Fibroblast of the conjunctiva (primary cell): ENCODE measurements at places on chromosomes 1 and 21.

DNA sequence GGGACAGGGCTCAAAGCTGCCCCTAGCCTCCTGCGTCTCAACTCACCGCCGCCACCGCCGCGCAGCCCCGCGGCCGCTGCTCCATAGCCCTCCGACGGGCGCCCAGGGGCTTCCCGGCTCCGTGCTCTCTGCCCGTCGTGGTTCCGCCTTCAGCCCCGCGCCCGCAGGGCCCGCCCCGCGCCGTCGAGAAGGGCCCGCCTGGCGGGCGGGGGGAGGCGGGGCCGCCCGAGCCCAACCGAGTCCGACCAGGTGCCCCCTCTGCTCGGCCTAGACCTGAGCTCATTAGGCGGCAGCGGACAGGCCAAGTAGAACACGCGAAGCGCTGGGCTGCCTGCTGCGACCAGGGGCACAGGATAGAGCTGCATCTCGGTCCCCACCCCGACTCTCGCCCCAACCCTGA lies at the start of gene TNFRSF25:
Gene TNFRSF25 (minus strand): TSS at position 151 of the 400 bp plus-strand sequence. CDS start 66 bp downstream, at position 85.
- no peak for DNase-seq

GRCh38 chr1:170620164-170620563 lies 43.8 kb upstream of the PRRX1 start:
- peak; percentile 53 for DNase-seq

DNA sequence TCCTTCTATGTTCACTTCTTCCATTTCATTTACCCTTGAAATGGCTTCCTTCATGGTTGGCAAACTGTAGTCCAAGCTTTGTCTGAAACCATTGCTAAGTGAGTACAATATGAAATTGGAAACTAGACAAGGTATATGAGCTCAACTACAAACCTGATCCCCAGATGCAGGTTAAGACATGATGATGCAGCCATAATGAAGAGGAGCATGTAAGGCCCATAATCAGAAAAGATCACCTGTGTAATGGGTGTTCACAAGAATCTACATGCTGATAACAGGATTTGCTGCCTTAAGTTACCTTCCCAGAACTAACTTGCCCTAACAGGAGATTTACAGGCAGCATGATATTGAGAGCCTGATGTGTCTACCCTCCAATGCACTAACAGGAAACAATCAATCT lies 153.9 kb downstream of the KCNH1 start:
- no peak for DNase-seq

DNA sequence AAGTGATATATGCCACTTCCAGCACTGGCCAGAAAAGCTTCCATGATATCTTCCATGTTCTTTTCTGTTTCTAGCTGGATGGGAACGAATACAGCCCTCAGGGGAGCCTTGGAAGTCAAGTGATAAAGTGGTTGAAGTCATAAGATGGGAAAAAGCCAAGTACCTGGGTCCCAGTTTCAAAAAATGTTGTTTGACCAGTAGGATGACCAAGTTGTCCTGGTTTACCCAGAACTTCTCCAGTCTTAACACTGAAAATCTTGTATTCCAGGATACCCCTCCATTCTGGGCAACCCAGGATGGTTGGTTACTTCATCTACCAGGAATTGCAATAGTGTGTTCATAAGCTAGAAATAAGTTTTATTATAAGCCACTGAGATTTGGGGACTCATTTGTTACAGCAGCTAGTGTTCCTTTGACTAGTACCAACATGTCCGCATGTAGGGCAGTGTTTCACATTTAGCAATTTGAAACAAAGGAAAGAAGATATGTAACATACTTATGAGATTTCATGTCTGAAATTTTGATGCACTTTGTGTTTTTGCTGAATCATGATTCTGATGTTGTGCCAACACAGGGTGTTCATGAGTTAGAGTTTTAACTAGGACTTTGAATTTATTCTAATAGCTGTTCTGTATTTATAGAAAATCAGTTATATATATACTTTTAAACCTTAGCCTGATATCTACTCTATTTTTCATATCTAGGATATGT lies 139.9 kb downstream of the TPR start:
- no peak for DNase-seq

DNA sequence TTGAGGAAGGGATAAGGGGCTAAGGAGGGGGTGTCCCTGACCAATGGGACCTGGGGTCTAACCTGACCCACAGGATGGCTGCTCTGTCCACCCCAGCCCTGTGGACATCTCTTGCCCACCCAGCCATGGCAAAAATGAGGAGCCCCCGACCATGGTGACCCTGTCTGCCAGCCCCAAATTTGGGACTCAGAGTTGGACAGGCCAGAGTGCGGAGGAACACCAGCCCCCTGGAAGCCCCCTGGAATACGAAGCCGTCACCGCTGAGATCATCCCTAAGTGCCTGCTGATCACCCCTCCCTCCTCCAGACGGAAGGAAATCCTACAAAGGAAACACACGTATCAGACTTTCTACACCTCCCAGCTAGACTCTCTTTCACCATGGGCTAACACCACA lies 119.3 kb downstream of the SIK1 start:
- DNase-seq: no peak

GRCh38 chr1:206551986-206552326 lies 44.6 kb downstream of the RASSF5 start:
- DNase-seq: no peak

DNA sequence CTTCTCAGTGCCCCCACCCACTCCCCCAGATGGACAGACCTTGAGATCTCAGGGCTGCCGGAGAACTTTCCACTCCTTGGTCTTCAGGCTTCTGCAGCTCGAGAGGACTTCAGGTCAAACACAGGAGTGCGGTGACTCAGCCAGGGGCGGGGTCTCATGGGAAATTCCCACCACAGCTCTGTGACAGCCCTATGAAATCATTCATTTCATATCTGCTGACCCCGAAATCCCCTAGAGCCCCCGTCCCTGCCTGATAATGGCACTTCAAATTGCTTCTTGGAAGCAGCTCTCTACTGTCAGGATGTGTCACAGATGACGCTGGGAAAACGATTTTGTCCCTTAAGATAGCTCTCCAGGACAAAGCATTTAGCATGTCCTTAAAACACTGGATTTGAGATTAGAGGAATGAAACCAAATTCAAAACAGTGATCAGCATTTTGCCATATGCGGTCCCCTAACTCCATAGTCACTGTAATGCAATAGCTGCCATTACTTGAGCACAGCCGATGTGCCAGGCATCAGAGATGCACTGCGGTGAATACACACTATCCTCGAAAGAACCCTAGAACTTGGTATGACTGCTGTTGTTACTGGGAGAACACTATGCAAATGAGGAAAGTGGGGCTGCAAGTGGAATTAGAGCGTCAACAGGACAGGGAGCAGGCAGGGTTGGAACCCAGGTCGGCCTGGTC lies at the start of gene TNFRSF9:
Gene TNFRSF9 (minus strand): TSS at position 95 of the 692 bp plus-strand sequence. CDS start 845 bp downstream, outside the sequence.
- DNase-seq: no peak

DNA sequence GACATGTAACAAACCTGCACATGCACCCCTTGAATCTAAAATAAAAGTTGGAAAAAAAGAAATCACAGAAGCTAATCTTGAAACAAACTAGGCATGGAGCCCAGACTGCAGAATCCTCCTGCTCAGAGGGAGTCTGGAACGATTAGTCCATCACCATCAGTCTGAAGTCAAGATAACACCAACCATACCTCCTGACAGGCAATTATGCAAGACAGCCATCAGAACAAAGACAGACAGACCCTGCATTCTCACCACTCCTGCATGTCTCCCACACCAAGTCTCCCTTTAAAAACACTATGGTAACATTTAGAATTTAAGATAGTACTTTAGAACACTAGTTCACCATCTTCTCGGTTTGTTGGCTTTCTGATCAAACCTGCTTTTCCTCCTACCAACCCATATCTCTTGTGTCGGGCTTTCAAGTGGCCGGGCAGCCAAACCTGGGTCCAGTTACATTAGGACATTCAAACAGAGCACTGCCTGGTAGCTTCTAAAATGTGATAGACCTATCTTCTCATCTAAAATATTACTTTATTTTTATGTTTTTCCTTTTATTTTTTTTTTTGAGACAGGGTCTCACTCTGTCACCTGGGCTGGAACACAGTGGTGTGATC lies 10.1 kb downstream of the YARS1 start:
- DNase-seq: no peak

DNA sequence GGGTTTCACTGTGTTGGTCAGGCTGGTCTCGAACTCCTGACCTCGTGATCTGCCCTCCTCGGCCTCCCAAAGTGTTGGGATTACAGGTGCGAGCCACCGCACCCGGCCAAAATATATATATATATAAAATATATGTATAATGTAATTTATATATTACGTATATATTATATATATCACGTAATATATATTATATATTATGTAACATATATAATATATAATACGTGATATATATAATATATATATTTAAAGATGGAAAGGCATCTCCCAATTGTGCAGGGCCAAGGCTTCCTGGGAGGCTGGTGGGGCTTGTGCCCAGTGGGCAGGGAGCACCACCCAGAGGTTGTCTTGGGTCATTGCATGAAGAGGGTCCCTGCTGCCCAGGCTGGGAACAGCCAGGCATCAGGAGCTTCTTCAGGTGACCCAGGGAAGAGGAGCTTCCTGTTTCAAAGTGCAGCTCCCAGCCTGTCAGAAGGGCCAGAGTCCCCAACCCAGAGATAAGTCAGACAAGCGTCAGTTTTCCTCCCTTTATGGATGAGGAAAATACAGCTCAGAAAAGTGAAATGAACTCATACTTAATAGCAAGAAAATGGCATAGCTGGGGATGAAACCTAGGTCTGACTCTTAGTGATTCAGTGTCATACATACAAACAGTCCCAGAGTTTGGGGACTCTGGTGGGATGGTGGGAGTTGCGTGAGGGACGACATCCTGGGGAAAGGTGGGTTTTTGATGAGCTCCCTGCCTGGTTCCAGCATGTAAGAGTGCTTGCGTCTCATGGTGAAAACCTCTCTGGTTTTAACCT lies 12.0 kb downstream of the UBE2Q1 start:
- peak; percentile 41 for DNase-seq

GRCh38 chr1:245873883-245874671 lies 633.0 kb downstream of the SMYD3 start:
- DNase-seq: no peak

DNA sequence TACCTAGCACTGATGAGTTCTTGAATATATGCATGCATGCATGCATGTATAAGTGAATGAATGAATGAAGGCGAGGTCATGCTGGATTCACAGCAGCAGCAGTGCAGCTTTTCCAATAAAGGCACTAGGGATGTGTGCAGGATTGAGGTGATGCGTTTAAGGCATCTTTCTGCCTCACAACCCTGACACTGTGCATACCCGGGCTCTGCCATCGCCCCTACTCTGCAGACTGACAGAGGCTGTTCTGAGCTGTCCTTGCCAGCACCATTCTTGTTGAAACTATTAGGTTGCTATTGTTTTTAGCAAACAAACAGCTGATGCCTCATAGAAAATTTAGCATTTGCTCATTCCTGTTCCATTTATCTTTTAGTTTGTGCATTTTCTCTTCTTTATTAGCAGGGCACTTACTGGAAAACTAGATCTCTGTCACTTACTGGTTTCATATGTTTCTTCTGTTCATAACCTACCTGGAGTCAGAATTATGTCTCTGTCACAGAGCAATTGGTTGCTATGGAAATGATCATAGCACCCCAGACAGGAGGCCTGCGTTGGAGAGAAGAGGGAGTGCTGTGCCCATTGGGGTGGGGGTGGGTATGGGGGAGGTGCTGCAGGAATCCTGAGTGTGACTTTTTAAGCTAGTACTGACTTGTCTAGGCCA lies 79.0 kb downstream of the CD58 start:
- no peak for DNase-seq

DNA sequence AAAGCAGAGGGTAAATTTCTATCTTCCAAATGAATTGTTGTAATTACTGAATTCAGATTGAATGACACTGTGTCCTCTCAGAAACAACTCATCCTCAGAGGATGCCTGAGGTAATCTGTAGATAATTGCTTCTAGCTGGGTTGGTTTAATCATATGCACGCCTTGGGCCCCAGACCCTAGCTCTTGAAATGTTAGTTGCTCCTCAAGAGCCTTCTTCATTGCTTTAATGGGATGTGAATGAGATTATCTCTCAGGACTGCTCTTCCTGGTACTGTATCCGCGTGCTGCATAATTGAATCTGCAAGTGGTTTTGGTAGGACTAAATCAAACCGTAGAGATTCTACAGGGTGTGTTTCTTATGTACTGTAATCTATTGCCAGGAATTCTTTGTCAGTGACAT lies 569.3 kb upstream of the NEGR1 start:
- no peak for DNase-seq

GRCh38 chr1:1121611-1122077 lies 5.8 kb upstream of the C1orf159 start:
- no peak for DNase-seq

GRCh38 chr1:161175771-161176453 lies 1.4 kb downstream of the B4GALT3 start:
- DNase-seq: no peak

- DNase-seq: no peak
Measured at GRCh38 chr1:230195199-230195598, 128.2 kb downstream of the GALNT2 start.

GRCh38 chr1:226736908-226737818 lies 1.9 kb downstream of the ITPKB start:
- no peak for DNase-seq

- DNase-seq: no peak
Measured at GRCh38 chr1:55773211-55773940, 558.2 kb upstream of the USP24 start.

GRCh38 chr1:224472806-224473205 lies 38.2 kb upstream of the WDR26 start:
- no peak for DNase-seq

- no peak for DNase-seq
Measured at GRCh38 chr1:170768929-170769328, 105.0 kb downstream of the PRRX1 start.

DNA sequence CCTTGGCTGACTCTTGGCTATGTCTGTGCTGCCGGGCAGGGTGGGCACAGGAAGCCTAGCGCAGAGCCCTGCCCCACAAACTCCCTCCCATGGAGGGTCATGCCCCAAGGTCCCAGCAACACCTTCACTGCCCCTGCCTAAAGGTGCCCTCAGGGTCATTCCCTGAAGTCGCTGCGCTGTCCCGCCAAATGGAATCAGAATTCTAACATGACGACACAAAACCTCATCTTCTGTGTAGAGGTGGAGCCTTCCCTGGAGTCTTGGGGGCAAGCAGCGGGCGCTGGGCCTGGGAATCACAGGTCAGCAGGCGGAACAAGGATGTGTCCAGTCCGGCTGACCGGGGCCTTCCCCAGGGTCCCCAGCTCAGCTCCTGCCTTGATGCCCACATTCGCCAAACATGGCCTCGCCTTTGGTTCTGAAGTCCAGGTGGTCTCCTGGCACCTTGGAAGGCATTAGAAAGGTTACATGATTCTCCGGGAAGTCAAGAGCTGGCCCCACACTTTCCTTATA lies 17.3 kb downstream of the TMEM201 start:
- DNase-seq: no peak

GRCh38 chr21:25850126-25850842 lies 115.5 kb downstream of the GABPA start:
- no peak for DNase-seq

GRCh38 chr1:9062021-9062471 lies 7.4 kb downstream of the SLC2A5 start:
- DNase-seq: no peak

DNA sequence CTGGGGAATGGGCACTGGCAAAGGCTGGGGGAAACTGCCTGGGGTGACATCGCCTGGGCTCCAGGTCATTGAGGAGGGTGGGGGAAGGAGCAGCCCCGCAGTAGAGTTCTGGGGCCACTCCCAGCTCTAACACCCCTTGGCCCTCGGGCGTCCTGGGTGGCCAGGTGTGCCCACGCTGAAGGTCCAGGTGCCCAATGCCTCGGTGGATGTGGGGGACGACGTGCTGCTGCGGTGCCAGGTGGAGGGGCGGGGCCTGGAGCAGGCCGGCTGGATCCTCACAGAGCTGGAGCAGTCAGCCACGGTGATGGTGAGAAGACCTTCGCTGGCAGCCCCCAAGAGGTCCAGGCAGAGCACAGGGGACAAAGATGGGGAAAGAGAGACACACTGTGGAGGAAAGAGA lies 7.7 kb downstream of the NTRK1 start:
- no peak for DNase-seq

GRCh38 chr21:40684726-40685125 lies 162.2 kb downstream of the DSCAM start:
- DNase-seq: no peak
